CD4-positive, alpha-beta T cell treated with Interleukin-10 for 1 hour (primary cell): ENCODE measurements at places on chromosomes 4 and X.

DNA sequence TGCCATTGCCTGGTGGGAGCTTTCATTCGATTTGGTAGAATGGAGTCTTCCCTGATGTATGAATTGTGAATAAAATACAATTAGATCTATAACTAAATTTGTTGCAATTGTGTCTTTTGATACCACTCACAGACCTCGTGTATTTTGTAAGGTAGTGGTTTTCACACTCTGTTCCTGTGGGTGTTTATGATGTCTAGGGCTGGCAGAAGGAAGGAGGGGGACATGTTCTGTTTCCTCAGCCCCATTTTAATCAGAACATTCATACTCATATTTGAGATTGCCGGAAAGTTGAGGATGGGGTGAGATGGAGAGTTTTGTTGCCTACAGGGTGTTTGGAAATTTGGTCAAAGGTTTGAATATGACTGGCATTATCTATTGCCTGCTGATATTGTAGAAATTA, 42.9 kb downstream of the PTTG2 start:
- DNase-seq = peak; percentile 26

GRCh38 chr4:55438314-55438713, 42.6 kb downstream of the TMEM165 start:
- DNase-seq = no peak

DNA sequence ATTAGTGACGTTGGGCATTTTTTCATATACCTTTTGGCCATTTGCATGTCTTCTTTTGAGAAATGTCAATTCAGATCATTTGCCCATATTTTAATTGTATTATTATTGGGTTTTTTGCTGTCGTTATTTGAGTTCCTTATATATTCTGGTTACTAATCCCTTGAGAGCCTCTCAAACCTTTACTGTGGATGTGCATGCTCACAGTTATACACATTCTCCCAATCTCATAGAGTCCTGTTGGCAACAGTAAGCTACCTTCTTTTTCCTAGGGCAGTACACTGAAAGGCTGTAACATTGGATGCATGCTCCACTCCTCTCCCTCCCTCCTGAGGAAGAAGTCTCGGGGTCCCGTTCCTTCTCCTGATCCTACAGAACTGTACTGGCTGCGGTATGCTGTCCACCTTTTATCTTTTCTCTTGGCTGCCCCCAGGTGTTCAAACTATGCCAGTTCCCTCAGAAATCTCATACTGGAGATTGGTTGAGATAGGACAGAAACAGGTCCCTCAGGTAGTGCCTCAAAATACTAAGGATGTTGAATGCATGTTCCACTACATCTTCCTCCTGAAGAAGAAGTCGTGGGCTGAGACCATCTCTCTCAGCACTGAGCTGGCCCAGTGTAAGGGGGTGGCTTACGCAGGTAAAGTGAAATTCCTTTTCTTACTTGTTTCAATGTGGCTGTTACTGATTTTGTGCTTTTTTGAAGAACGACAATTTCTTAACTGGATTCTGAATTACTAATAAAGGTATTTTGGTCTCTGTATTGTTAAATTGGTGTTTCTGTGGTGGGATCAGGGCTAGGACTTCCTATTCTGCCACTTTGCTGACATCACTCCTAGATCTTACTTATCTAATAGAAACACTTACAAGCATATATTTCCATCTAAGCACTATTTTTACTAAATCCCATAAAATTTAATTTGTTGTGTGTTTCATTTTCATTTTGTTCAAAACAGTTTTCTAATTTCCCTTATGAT, 145.4 kb upstream of the HUWE1 start:
- peak; percentile 65 for DNase-seq

DNA sequence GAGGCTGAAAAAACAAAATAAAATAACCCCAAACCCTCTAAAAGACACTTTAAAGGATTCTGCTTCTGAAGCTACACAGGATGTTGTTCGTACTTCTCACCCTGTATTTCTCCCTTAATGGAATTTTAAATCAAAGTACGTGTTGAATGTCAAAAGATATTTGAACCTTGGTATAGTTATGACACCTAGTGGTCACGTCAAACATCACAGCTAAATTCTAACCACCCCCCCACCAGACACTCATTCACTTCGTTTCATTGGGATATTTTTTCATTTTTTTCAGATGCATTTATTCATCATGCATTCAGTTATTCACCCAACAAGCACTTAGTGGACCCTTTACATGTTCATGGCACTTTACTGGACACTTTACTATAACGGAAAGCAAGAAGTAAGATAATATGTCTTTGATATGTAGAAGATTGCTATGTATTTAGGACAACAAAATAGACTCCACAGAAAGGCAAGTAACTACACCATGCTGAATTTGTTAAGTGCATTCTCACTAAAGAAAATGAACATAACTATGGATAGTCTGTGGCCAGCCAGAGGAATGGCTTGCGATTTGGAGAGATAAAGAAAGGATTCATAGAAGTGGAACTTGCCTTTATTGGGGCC, 62.5 kb upstream of the GPR174 start:
- peak; percentile 74 for DNase-seq

DNA sequence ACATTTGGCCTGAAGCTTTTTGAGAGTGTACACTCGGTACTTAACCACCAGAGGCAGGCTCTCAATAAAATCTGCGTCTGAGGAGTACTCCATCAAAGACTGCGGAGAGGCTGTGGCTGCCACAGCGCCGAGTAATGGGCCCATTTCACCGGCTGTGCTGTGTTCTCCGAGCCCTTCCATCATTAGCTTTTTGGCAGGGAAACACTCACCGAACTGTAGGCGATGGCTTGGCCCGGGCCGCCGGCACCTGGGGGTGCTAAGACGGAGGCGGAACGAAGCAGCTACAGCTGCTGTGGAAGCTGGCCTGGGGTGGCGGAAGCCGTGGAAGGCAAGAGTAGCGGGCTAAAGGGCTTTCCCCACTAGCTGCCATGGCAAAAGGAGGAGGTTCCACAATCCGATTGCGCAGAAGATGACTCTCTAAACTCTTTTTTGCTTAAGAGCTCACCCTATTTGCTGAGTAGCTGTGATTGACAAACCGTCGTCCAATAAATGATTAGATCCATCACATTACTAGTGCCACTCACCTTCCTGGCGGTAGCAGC, 48.5 kb upstream of the PABPC1L2A start:
- peak; percentile 5 for DNase-seq

- DNase-seq = no peak
Measured at GRCh38 chrX:150165776-150166610, 197.1 kb upstream of the MAMLD1 start.
